Left forelimb (tissue), 1 donor: ENCODE measurements at places on chromosomes 3 and 15.
A peak's percentile ranks its signal among the peaks of the same experiment; 100 is the strongest.

DNA sequence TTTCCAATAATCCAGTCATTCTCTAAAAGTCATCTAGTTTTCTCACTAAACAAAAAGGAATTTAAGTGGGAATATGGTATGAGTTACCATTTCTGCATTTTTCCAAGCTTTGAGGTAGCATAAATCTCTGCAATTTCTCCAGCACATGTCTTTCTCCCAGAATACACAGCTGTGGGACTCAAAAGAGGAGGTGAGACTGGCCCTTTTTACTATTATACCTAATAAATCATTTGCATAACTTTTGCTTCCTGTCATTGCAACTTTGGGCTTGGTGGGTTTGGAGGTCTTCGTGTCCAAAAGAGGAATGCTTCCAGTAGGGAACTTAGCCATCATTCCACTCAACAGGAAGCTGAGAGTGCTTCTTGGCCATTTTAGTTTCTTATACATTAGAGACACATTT is 94.8 kb downstream of the FMN1 start:
- DNase-seq, result no peak

DNA sequence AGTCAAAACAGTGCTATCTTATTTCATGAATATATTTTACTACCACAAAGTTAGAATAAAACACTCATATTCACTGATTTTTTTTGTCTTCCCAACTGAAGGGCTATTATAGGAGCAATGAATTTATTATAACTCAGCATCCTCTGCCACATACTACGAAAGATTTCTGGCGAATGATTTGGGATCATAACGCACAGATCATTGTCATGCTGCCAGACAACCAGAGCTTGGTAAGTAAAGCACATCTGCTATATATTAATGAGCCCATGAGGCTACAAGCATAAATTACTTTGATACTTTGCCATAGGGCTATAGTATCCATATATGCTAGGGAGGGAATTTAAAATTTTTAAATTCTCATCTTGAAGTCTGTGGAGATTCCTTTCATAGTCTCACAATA is 95.9 kb downstream of the FEZF2 start:
- no peak for DNase-seq

GRCh38 chr15:94829887-94830884 is 598.8 kb downstream of the MCTP2 start:
- DNase-seq, result no peak

- DNase-seq, result no peak
Measured at GRCh38 chr15:82804575-82804949, 1.3 kb downstream of the FSD2 start.

GRCh38 chr3:169911272-169911671 is at the start of gene SAMD7:
SAMD7 (plus strand) TSS chr3:169911572; CDS start chr3:169919499, 7,927 bp downstream.
- no peak for DNase-seq

DNA sequence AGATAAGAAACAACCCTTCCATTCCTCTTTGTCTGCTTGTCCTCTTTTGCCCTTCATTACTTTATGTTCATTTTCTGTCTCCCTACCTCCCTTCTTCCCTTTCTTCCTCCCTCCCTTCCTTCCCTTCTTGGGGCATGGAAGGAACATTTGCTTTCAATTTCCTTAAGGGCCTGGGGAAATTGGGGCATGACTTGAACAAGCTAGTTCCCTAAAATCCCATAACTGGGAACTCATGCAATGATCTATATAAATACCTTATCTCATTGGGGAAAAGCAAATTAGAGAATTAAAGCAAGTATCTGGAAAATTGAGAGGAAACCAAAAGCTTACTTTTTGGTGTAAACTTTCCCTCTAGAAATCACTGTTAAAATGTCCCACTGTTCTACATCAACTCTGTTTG is 35.7 kb downstream of the BOC start:
- DNase-seq, result no peak

- no peak for DNase-seq
Measured at GRCh38 chr3:97738761-97739160, 25.8 kb upstream of the ARL6 start.

DNA sequence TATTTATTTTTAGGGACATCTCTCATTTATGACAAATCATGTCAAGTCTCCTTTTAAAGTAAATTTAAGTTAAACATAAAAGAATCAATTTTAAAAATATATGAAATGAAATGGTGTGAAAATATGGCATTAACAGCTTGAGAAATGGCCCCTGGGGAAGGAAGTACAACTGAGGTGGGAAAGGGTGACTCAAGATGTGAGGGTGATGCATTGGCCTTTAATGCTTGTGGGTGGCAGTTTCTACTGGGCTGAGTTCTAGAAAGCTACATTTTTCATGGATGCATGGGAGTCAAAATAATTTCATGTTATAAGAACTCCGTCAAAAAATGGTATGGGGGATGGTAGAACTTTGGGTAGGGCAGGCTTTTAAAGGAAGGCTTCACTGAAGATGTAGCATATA is 708.8 kb upstream of the CFAP20DC start:
- DNase-seq, result no peak

DNA sequence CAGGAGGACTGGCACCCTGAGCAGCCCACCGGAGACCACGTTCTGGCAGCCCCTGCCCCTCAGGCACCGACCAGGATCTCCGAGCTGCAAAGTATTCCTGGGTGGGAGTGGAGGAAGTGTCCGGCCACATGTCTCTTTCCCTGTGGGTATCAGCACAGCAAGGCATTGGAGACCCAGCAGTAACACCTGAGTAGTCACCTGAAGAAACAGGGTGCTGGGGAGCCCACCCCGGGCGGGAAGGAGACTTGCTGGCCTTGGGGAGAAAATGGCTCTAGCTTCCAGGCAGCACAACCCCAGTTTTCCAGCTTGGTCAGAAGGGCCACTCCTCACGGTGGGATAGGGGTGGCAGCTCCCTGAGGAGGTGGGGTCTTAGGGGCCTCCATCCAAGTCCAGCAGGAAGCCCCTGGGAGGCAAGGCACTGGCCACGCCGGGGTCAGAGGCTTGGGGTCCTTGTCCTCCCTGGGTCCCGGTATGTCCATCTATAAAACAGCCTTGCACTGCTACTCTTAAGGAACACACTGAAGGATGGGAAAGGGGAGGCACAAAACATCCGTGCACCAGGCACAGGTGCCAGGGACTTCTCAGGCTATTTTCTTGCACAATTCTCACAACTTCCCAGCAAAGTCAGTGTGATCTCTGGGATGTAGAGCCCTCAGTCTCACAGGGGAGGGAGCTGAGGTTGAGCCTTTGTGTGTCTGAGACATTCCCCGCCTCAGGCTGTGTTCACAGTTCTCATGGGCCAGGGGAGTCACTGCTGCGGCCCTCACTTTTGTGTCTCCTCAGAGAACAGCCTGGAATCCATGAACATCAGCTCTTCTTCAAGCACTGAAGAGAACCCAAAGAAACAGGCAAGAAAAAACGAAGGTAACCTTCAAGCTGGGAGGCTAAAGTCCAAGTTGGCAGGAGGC is 11.9 kb downstream of the CFAP100 start:
- no peak for DNase-seq

GRCh38 chr3:170523248-170523647 is 62.6 kb downstream of the SLC7A14 start:
- no peak for DNase-seq

GRCh38 chr3:114380233-114380651 is 86.4 kb downstream of the TIGIT start:
- no peak for DNase-seq

GRCh38 chr3:195196266-195196665 is 74.7 kb downstream of the XXYLT1 start:
- DNase-seq, result no peak

DNA sequence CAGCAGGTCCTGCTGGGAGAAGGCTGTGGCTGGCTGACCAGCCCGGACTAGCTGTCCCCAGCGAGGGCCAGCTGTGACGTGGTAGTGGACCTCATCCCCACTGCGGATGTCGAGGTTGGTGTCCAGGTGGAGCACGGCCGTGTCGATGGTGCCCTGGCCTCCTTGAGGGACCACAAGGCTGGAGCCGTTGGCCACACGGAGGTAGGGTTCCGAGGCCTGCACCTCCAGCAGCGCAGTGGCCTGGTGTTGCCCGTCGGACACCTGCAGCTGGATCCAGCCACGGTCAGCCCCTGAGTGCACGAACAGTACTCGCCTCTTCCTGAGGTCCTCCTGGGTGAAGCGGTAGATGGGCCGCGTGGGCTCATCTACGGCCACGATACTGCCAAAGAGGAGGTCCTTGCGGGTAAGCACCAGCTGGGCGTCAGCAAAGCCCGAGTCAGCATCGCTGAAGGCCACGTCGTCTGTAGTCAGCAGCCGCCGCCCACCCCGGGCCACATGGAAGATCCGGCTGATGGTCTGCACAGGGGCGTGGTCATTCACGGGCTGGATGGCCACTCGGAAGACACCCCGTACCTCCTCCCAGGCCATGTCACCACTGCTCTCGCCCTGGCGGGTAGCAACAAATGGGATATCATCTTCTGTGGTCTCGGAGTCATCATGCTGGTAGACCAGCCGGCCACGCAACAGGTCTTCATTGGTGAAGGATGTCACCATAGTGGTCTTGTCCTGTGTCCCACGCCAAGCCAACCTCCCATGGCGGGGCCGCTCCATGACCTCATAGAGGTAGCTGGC is 25.0 kb downstream of the CSPG4 start:
- no peak for DNase-seq

DNA sequence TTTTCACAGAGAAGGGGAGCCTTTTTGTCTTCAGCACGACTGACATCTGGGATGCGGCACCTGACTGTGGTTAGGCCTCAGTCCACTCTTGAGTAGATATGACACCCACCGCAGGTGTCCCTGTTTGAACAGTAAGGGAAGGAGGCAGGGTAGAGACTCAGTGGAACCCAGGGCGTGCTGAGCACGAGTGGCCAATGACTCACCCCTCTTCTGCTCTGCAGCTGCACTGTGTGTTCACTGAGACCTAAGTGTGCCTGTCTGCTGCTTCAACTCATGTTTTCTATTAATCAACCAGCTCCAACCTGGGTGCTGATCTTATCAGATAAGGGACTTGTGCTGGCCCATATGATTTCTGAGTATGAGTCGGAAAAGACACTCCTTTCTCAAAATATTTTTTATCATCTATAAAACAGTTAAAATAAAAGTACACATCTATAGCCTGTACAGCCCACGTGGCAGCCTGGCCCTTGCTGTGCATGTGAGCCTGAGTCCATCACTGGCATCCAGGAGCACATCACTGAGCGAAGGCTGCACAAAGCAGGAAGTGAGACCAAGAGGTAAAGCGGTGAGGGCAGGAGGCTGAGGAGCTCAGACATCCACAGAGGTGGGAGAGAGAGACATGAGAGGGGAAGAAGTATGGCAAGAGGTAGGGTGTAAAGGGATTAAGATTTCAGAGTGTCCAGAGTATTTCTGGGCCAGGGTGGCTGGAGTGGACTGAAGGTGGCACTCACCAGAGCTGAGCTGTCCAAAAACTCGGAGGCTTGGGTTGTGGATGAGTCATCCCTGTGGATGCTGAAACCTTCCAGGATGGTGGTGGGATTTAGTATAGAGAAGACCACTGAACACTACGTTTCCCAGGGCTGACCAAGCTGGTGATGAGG is 49.2 kb downstream of the SLC41A3 start:
- DNase-seq, result peak; percentile 33

GRCh38 chr3:169008776-169009358 is 654.6 kb downstream of the MECOM start:
- no peak for DNase-seq

DNA sequence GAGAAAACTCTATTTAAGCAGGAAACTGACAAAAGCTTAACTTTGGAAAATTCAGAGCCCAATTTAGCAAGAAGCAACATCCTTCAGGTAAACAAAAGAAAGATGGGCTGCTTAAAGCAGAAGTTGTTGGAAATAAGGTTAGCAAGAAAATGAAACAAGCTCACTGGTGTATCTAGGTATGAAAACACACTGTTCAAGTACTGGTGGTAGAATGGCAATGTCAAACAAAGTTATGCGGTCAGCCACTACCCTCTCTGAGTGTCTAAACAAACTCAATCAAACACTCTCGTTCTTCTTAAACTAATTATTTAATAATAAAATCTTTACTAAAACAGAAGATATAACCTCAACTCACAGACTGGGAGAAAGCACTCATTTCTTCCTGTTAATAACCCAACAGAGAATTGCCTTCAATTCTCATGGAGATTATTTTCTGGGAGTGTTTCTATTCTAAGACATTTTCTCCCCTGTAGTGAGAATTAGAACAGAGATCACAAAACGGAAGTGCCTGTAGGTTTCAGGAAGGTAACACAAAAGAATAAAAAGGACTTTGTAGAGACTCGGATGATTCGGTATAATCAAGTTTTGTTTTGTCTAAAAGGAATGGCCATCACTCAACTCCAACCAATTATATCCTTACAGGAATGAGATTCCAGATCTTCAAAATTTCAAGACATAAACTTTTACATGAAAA is 28.9 kb downstream of the PRICKLE2 start:
- DNase-seq, result no peak

DNA sequence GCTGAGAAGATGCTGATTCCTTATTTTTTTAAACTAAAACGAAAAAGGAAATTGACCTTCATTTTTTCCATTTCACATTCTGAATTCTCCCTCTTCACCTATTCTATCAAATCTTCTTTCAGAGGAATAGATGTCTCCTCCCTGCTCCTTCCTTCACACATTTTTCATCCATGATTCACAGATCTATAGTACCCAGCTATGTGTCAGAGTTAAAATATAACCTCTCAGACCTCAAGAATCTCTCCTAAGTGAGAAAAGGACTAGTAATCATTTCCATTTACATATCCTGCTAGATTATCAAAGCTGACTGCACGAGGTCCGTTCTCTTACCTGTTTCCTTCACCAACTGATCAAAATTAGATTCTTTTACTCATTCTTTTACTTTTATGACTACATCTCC is 1297.6 kb upstream of the ALCAM start:
- no peak for DNase-seq
